Activated effector memory CD4-positive, alpha-beta T cell treated with Interleukin-2 at 50 U/mL for 16 hours (primary cell): ENCODE measurements at places on chromosomes 6 and 20.

GRCh38 chr6:7180751-7181150 lies 73.0 kb downstream of the RREB1 start:
- DNase-seq = no peak

DNA sequence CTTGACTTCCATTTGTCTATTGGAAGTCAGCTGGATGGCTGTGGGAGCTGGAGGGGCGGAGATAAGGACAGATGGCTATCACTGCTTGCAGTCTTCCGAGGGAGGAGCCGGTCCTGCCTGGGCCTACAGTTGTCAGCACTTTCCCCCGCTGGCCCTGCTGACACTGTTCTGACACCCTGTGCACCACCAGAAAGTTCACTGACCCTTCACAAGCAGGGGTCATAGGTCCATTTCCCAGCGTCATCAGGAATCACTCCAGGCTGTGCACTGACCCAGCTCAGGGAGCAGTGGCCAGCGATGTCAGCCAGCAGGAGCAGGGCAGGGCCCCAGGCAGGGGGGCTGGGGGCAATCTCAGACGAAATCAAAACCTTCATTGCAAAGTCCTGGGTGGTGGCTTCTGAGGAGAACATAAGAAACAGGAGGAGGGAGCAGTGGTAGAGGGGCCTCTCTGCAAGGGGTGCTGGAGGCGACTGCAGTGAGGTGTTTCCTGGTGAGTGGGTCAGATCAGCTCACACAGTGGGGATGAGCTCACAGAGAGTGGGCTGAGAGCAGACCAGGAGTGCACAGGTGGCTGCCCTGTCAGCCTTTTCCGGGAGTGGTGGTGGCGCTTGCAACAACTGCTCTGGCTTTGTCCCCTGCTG lies 26.5 kb upstream of the PLEKHG1 start:
- no peak for DNase-seq

DNA sequence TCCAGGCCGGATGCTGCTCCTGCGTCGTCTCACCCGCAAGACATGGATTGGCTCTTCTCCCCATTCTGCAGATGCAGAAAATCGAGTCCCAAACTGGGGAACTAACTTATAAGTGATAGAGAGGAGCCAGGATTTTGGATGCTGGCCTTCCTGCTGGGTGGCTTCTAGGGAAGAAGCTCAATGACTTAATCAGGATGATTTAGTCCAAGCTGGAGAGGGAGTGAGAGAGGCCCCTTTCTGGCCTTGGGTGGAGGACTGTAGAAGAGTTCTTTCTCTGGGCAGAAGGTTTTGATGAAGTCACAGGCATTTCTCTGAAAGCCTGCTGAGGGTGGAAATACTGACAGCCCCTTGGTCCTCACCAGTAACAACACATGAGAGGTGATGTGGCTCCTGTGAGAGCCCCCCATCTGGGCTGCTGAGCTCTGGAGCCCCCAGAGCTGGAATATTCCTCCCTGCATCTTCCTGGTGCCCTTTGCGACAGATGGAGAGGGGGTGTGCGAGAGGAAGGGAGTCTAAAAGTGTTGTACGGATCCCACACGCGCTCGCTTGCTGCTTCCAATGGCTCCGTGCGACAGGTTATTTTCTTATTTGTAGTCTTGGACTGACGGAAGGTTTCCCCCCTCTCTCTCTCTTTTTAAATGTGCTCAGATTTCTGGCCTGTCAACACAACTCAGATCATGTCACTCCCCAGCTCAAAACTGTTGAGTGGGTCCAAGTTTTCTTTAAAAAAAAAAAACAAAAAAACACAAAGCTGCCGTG lies 3.5 kb downstream of the SIRPA start:
- DNase-seq = no peak

DNA sequence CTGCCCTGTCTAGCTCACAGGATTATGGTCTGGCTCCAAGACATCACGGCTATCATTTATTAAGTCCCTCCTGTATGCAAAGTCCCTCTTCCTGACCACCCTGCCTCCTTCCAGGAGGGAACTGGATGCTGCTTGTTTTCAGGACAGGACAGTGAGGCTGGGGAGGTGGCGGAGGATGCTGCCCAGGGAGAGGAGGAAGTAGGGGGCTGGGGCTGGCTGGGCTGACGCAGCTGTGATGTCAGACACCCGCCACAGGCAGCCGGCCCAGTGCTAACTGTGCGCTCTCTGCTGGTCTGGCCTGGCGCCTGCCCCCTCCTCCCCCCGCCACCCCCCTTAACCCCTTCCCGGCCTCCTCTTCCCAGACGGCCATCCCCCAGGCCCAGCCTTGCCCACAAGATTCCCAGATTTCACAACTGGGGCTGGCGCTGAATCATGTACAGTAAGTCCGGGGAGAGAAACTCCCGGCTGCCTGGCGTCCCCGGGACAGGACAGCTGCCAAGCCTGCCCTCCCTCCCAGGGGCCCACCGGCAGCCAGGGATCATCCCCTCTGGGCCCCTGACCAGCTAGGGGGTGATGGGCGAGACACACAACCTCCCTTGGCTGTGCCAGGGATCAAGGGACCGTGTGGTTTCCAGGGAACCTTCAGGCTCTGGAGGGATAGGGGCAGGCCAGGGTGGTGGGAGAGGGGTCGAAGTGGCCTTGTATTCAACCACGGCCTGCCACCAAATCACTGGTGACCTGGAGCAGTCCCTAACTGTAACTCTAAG lies 118.1 kb downstream of the CEBPB start:
- DNase-seq = no peak

DNA sequence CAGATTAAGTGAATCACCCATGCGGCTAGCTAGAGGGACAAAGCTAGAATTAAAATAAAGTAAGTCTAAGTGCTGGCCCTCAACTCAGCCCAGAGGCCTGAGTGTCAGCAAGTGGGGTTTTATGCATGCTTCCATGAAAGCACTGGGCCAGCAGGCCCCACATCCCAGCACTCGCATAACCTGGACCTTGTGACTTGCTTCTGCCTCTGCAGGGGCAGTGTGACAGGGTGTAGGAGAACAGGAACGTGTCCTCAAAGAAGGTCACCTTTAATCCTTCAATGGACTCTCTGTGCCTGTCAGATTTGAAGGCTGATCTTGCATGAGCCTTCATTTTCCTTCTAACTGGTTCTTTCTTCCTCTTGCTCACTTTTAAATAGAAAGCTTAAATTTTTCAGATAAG lies 183.4 kb downstream of the ALDH8A1 start:
- DNase-seq = no peak

DNA sequence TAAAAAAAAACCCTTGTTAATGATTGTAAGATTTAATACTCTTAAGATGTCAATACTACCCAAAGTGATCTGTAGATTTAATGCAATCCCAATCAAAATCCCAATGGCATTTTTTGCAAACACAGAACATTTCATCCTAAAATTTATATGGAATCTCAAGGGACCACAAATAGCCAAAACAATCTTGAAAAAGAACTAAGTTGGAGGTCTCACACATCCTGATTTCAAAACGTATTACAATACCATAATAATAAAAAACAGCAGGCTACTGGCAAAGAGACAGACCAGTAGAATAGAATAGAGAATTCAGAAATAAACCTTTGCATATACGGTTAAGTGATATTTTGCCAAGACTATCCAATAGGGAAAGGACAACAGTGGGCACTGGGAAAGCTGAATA lies 331.9 kb upstream of the JARID2 start:
- no peak for DNase-seq

DNA sequence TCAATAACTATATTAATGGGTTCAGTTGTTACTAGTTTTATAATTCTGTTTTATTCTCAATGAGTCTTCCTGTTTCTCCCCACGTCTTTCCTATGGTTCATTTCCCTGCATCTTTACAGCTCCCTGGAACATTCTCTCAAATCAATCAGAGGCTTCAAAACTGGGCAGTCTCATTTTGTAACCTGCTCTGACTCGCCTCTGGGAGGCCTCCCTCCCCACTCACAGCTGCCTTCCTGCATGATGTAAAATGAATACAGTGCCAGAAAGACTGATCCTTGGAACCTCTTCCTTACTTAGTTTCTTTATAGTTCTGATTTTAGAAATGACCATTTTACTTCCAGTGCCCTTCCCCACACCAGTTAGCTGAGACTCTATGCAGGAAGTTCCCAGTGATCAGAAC lies 103.9 kb downstream of the ESR1 start:
- DNase-seq = no peak

DNA sequence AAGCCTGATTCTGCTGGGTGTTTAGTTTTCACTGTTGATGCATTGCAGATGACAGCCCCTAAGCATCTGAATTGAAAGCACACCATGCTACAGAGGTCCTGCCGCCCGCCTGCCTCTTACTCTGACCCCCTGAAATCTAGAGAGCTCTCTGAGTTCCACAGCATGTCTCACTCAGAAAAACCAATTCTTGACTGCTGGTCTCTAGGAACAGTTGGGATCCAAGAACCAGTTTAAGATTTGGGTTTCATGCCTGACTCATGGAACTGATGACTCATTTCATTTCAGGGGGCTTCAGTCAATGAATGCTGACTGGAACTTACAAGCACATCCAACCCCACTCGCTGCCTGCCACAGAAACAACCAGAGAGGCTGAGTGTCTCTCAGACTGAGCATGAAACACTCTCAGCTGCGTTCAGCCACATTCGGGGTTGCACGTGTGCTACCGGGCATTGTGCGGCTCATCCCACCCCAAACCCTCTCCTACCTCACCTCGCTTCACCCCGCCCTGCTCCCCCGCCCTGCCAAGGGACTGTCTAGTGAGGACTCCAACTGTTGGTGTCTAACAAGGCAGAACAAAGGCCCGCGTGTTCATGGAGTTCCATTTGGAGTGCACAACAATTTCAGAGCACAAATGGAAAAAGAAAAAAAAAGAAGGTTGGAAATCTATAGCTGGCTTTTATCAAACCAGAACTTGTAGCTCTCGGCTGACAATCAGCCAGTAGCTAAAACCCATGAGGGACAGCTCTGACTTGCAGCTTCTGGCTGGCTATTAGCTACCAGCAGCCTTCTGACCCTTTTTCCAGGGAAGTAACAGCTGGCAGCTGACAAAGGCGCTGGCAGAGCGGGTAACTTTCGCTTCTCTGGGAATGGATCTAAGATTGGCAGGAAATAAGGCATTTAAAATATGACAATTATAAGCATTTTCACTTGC lies 20.0 kb upstream of the TRAF3IP2 start:
- no peak for DNase-seq

DNA sequence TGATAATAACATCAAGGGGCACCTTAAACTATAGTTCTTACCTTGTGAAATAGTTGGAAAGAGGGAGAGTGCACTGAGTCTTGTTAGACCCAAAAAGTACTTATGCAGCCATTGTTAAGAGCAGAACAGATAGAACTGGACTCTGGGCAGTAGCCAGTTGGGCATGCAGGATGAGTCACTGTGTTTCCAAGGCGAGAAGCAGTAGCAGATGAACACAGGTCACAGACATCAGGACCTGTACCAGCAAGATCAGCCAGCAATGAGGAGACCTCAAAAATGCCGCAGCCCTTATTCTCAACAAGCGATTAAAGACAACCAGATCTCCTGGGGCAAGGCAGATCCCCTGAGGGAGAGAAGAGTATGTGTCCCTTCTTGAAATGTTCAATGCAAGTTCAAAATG lies 79.0 kb downstream of the SAMD3 start:
- DNase-seq = no peak

GRCh38 chr6:116922853-116923548 lies 46.0 kb downstream of the RFX6 start:
- no peak for DNase-seq
